RPMI8226 (cell line): ENCODE measurements at places on chromosomes 12 and 14.

- no peak for DNase-seq
Measured at GRCh38 chr14:30243805-30244204, 315.2 kb upstream of the G2E3 start.

GRCh38 chr12:62265511-62265910 is 5.3 kb downstream of the USP15 start:
- DNase-seq: no peak

DNA sequence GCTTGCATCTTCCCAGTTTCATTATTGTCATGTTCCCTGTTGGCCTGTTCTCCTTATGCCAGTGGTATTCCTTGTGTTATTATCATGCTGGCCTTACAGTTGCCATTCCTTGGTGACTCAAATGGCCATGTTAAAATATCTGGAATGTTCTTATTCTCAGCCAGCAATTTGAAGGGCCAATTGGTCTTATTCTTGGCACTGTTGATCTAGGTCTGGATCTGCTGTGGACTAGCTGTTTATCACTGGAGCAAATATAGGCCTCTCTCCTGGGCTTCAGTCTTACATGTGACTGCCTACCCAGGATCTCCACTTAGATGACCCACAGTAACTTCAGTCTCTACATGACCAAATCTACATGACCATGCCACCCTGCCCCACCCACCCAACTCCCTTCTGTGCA is 5.4 kb downstream of the CIPC start:
- DNase-seq: no peak

DNA sequence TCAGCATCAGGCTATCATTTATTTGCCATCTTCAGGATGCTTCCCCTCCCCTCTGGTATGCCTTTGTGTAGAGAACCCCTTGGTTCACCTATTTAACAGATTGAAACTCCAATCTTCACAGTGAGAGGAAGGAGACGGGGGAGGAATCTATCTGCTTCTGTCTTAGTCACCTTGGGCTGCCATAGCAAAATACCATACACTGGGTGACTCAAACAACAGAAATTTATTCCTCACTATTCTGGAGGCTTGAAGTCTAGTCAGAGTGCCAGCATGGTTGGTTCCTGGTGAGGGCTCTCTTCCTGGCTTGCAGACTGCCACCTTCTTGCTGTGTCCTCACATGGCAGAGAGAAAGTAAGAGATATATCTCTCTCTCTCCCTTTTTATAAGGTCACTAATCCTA is 13.5 kb upstream of the EML1 start:
- no peak for DNase-seq

GRCh38 chr14:100015251-100015655 is 50.0 kb upstream of the EVL start:
- DNase-seq: peak; percentile 3

- DNase-seq: peak; percentile 83
Measured at GRCh38 chr12:42468341-42468821, 121.2 kb downstream of the PRICKLE1 start.

GRCh38 chr14:59190372-59190771 is 1.9 kb downstream of the DAAM1 start:
- DNase-seq: peak; percentile 16

GRCh38 chr12:13223941-13224340 is 27.4 kb downstream of the EMP1 start:
- no peak for DNase-seq

DNA sequence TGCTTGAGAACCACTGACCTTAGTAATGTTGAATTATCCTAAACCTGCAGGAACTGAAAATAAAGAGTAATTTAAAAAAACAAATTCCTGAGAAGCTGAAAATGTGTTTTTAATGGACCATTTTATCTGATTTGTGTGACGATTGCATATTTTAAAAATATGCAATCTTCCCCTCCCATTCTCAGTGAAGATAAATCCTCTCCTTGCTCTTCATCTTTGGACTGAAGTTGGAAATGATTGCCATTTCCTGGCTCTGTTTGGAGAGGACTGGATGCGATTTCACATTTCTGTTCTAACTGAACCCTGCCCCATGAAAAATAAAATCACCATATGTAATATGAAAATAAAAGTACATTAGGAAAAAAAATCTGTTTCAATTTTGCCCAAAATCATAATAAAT is 216.3 kb downstream of the SLC6A15 start:
- no peak for DNase-seq

GRCh38 chr12:115351514-115352077 is 667.6 kb upstream of the TBX3 start:
- no peak for DNase-seq

GRCh38 chr12:30973830-30974229 is 47.3 kb downstream of the TSPAN11 start:
- DNase-seq: no peak

DNA sequence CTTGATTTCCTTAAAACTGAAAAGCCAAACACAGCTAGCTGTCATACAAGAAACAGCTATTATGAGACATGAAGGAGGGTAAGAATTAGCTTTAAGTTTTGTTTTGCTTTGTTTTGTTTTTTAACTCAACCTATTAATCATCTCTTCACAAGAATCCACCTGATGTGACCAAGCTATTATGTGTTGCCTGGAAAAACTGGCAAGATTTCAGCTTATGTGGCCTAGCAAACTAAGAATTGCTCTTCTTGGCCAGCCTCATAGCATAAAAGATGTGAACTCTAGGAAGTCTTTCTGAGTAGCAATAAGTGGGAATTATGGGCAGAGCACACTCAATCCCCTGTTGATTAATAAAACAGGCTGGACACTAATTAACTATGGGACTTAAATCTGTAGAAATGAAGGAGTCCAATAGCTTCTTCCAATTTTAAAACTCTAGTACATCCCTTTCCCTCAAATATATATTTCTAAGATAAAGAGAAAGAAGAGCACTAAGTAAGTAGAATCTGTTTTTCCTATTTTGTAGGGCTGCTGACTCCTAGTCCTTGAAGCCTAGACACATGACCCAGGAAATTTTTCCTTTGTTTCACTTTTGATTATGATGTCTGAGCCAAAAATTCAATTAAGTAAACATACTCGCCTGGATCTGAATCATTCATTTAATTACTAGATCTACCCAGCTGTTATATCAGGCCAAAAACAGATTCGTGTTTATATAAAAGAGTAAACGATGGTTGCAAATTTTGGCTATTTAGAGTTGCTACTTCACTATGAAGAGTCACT is 75.7 kb downstream of the GTF2A1 start:
- no peak for DNase-seq

- DNase-seq: no peak
Measured at GRCh38 chr14:51871846-51872245, 11.4 kb downstream of the GNG2 start.

GRCh38 chr12:66359300-66359699 is 57.0 kb downstream of the HELB start:
- no peak for DNase-seq

DNA sequence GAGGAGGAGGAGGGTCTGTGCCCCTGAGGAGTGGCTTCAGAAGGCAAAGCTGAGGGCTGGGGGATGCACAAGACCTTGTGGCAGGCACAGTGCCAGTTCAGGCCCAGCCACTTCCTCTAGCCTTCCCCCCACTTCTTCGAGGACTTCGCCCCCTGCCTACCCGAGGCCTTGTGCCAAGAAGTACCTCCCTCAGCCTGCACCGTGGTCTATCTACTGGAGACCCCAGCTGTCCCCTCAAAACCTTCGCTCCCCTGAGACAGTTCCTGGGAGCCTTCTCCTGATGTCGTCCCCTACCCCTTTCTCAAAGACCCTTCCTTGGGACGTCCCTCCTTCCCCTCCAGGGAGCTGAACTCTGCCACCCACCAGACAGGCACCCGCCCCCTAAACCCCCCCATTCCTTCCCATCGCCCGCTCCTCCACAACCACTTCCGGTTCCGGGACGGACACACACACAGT is 604 bp downstream of the ZNF384 start:
- peak; percentile 49 for DNase-seq

DNA sequence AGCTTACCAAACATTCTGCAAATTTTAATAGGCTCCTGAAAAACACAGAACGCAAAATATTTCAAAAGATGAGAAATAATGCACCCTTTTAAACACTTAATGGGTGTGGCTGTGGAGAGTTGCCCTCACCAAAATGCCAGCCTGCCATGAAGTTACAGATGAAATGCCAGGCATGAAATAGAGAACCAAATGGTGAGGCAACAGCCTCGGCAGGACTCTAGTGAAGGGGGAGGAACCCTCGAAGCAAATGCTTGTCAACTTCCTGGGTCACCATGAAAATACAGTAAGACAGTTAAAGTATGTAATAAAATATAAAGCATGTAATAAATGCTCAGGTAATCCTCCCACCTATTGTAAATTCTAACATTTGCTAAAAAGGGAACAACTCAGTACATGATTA is 24.1 kb downstream of the DUSP16 start:
- no peak for DNase-seq
